Stimulated activated CD4-positive, alpha-beta T cell treated with anti-CD3 and anti-CD28 coated beads, TNF-alpha, amount 100 ng/mL, for 24 hours (primary cell): ENCODE measurements at places on chromosomes 1 and 21.

GRCh38 chr1:15038232-15039016, 115.1 kb upstream of the TMEM51 start:
- DNase-seq = no peak

DNA sequence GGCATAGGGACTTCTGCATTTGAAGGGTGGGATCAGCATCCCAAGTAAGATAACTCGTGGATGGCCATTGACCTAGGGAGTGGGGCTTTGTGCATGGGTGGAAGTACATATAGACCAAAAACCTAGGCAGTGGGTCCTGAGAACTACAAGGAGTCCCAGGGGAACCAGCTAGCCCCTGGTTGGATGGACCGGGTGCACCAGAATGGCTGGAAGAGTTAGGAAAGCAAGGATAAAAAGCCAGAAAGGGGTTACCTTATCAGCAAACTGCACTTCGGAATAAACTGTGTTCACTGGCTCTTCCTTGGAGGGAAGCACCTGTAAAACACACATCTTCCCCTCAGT, 26.6 kb upstream of the SLAMF6 start:
- no peak for DNase-seq

DNA sequence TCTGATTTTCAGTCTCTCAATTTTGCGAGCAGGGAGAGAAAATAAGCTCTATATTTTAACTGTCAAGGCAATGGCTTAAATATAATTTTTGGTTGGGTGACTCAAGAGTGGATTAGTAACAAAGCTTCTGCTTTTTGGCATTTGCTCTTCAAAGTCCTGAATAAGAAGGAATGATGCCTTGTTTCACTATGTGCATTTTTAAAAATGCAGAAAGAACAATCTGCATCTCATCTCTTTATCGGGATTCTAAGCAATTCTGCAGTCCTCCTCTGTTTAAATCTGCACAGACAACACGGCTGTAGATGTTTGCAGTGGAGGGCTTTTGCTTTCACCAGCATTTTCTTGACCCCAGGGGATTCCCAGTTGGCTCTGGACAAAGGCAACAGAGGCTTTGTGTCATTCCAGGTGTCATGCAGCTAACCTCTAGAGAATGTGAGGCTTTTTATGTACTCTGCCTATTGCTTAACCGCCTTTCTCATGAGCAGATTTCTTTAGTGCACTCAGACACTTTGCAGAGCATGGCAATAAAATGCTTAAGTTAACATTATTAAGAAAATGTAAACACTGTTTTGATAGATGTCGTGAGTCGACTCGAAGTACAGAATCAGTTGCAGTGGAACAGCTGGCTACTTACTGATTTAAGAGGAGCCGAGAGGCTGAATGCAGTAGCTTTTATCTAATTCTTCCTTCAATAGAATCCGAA, 783.2 kb upstream of the NEGR1 start:
- no peak for DNase-seq

- DNase-seq = no peak
Observed at GRCh38 chr1:22133247-22133930, 9.5 kb downstream of the WNT4 start.
